Panc1 (cell line): ENCODE measurements at places on chromosomes 16 and 17.

- H3K4me3 ChIP-seq = no peak overlapping the region
- H3K36me3 ChIP-seq = peaks cover 8% of the 10 kb centered on the region
- no peak for DNase-seq
- no peaks in the 10 kb centered on the region for H3K27me3 ChIP-seq
- no peak overlapping the region for H3K27ac ChIP-seq
- no peaks in the 10 kb centered on the region for H3K4me1 ChIP-seq
These were observed 34.8 kb downstream of the WDR45B start for GRCh38 chr17:82613283-82614094.

- no peak for DNase-seq
- no peaks in the 10 kb centered on the region for H3K27me3 ChIP-seq
- H3K27ac ChIP-seq = no peak overlapping the region
- no peaks in the 10 kb centered on the region for H3K36me3 ChIP-seq
- H3K4me3 ChIP-seq = no peak overlapping the region
These were observed 486.1 kb upstream of the SALL1 start for GRCh38 chr16:51636920-51637769.

- peak within 1 kb of the TSS; percentile 68 for H3K27ac ChIP-seq
- H3K36me3 ChIP-seq = peaks cover 3% of the 10 kb centered on the region; the same call in 1 of the 2 replicates
- H3K4me3 ChIP-seq = peak within 1 kb of the TSS; percentile 66
- H3K4me1 ChIP-seq = no peaks in the 10 kb centered on the region; the same call in 1 of the 2 replicates
These were observed at the start of gene MYH10 for GRCh38 chr17:8630227-8630801. TSS of gene MYH10 (minus strand) at chr17:8630725. CDS start at chr17:8623246, 7,479 bp downstream.

GRCh38 chr16:88527186-88527936, 42.8 kb upstream of the ZC3H18 start:
- peak; percentile 4 for DNase-seq
- H3K4me3 ChIP-seq = no peak overlapping the region
- H3K27ac ChIP-seq = no peak overlapping the region
- no peaks in the 10 kb centered on the region for H3K4me1 ChIP-seq
- no peaks in the 10 kb centered on the region for H3K27me3 ChIP-seq

- H3K36me3 ChIP-seq = no peaks in the 10 kb centered on the region
- peaks cover 20% of the 10 kb centered on the region for H3K4me1 ChIP-seq
- H3K27ac ChIP-seq = no peak overlapping the region
- H3K27me3 ChIP-seq = no peaks in the 10 kb centered on the region
- no peak for DNase-seq
- H3K4me3 ChIP-seq = no peak overlapping the region
These were observed 62.3 kb downstream of the WSB1 start for GRCh38 chr17:27356091-27356705.

GRCh38 chr17:44232061-44232460, 12.6 kb upstream of the UBTF start:
- no peak for DNase-seq
- H3K27me3 ChIP-seq = no peaks in the 10 kb centered on the region
- no peak overlapping the region for H3K4me3 ChIP-seq
- no peaks in the 10 kb centered on the region for H3K36me3 ChIP-seq
- H3K27ac ChIP-seq = no peak overlapping the region

DNA sequence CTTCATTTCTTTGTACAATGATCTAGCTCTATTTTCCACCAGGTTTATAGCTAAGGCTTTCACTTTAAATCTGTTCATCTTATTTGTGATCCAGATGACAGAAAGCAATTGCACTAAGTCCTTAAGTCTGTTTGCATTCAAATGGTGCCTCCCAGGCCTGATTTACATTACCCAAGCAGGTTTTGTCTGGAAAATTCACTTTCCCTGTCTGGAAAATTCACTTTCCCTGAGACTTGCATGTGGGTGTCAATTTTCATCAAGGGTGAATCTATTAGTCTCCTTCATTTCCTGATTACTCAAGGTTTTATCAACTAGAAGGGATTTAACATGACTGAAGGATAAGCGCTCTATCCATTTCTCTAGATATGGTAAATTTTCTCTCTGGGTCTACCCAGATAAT, 1480.2 kb upstream of the GOT2 start:
- no peaks in the 10 kb centered on the region for H3K36me3 ChIP-seq
- no peak overlapping the region for H3K4me3 ChIP-seq
- no peak for DNase-seq
- H3K4me1 ChIP-seq = no peaks in the 10 kb centered on the region

GRCh38 chr17:40371261-40371929, 6.9 kb upstream of the GJD3 start:
- H3K4me3 ChIP-seq = no peak overlapping the region
- H3K27ac ChIP-seq = no peak overlapping the region
- H3K36me3 ChIP-seq = no peaks in the 10 kb centered on the region
- no peaks in the 10 kb centered on the region for H3K27me3 ChIP-seq
- H3K4me1 ChIP-seq = no peaks in the 10 kb centered on the region
- no peak for DNase-seq
